ENCODE measurements at places on chromosomes 6 and 20.

DNA sequence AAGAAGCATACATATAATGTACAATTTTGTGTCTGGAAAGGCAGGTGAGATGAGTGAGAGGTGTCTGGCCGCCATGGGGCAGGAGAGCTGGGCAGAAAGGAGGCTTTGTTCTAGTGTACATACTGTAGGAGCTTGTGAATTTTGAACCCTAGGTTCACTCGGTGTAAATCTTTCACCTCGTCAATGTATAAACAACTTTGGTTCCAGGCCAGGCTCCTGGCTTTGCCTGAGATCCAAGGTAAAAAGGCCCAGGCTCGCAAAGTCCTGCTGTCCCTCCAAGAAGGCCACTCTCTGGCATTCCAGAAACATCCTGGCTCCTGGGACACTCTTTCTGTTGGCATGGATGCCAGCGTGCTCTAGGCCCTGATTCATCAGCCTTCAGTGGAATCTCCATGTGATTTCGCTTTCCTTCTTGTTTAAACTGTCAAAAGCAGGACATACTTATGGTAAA lies 7.1 kb upstream of the SLC22A7 start:
- no peak for ATAC-seq

GRCh38 chr6:52491203-52492069 lies 71.3 kb downstream of the EFHC1 start:
- ATAC-seq, result no peak

DNA sequence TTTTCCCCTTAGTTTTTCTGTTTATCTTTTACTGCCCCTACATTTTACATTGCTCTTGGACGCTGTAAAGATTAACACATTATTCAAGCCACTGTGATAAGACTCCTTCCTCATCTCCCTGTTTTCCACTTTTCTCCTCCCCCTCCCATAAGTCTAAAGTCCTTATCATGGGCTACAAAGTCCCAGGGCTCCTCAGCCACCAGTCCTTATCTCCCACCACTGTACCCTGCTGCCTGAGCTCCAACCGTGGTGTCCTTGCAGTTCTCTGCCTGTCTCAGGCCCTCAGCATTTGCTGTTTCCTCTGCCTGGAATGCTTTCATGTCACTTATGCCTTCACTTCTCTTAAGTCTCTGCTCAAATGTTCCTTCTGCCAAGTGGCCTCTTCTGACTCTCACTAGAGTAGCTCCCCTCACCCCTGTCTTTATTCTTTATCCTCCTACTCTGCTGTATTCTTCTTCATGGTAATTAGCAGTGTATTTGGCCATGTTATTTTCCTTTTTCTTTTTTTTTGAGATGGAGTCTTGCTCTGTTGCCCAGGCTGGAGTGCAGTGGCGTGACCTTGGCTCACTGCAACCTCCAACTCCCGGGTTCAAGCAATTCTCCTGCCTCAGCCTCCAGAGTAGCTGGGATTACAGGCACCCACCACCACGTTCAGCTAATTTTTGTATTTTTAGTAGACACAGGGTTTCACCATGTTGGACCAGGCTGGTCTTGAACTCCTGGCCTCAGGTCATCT lies 10.8 kb upstream of the LATS1 start:
- ATAC-seq, result no peak

- ATAC-seq, result peak; percentile 28
These were observed 1.3 kb upstream of the FNDC11 start for GRCh38 chr20:63552481-63553249.

DNA sequence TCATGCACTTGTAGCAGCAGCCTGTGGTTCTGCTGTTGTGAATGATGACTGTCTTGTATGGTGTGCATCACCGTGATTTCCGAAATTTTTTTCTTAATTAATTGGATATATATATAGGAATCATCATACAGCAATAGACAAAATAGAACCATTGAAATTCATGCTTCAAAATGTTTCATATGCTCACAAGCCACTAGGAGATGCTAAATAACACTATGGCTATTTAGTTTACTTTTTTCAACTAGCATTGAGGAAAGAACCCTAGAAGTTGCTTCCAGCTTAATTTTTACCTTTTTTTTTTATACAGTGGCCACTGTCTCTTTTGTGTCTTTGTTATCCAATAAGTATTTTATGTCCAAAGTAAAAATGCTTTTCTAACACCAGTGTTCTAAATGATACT lies 485.4 kb downstream of the CDKAL1 start:
- ATAC-seq, result no peak

DNA sequence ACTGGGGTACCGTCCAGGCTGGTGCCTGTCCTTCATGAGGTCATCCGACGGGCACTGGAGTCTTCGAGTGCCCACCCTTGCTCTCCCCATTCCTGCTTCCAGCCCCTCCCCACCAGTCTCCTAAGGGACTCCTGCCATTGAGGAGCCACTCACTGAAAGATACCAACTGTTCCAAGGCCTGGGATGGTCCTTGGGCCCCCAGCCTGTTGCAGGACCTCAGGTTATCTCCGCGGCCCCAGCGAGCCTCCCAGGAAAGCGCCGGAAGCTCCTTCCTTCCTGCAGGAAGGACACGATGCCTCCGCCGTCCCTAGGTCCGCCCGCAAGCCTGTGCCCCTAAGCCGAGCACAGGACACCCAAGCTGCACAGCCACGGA lies 1.2 kb downstream of the NKAIN4 start:
- ATAC-seq, result no peak

DNA sequence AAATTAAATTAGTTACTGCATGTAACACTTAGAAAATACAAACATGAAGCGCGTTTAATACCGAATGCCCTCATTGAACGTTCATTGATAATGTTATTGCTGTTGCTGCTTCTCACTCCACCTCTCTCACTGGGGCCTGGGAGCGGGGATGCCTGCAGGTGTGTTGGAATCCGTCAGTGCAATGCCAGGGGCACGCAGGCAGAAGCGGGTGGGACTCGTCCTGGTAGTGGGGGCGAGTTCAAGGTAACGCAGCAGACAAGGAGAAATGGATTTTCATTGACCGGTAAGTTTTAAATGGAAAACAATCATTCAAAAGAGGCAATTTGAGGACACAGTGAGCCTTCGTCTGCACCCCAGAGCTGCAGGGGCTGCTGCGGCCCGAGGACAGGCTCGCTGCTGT lies 71.2 kb upstream of the AFDN start:
- ATAC-seq, result no peak

DNA sequence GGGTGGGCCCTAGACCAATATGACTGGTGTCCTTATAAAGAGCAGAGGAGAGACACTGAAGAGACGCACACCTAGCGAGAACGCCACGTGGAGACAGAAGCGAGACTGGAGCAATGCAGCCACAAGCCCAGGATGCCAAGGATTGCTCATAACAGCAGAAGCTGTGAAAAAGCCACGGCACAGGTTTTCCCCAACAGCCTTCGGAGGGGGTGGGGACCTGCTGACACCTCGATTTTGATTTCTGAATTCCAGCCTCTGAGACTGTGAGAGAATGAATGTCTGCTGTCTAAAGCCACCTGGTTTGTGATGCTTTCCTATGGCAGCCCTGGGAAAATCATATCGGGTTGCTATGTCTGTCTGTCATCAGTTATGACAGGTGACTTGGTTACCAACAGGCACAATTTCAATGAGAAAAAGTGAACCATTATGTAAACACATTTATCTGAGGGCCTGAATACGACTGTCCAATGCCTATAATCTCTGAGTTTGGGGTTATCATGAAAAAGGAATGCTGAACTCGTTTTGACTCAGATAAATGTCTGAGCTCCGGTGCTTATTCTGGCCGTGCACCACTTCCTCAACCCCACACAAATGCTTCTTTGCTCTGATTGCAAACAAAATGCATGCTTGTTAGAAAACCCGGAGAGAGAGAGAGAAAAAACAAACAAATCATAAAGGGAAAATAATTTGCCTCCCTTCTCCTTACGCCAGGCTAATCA lies 769.7 kb downstream of the PTPRT start:
- no peak for ATAC-seq

GRCh38 chr6:157164972-157165371 lies 158.3 kb downstream of the TMEM242 start:
- ATAC-seq, result no peak

- ATAC-seq, result no peak
These were observed 34.5 kb downstream of the TPBG start for GRCh38 chr6:82397962-82398692.

- no peak for ATAC-seq
These were observed 32.3 kb downstream of the ELOVL2 start for GRCh38 chr6:11011787-11012234.

DNA sequence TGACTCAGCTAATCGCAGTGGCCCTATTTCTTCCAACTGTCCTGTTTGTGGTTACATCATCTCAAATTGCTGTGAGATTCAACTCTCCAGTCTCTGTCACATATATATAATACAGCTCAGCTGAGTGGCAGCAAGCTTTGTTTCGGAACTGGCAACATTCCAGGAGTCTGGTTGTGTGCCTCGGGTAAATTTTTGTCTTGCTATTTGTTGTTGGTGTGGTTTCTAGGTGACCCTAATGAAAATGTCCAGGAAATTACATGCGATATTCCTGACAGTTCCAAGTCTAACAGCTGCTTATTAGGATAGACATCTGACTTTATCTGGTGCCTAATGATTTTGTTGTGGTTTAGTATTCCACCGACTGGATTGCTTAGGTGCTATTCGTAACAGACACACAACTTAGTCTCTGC lies 581.8 kb downstream of the CD109 start:
- no peak for ATAC-seq

DNA sequence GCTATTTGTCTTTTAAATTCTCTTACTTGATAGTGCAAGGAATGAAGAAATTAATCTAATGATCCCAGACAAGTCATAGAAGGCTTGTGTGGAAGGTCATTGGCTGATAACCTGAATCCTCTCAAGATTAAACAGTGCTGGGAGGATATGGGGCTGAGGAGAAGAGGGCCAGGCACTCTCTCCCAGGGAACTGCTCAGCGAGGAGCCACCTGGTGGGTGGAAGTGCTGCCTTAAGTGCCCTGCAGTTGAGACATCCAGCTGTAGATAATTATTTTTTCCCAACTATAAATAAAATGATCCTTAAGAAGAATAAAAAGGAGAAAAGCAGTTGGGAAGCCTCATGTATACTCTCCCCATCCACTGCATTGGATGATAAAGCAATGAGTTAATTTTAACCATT lies 47.9 kb downstream of the BTBD3 start:
- no peak for ATAC-seq

DNA sequence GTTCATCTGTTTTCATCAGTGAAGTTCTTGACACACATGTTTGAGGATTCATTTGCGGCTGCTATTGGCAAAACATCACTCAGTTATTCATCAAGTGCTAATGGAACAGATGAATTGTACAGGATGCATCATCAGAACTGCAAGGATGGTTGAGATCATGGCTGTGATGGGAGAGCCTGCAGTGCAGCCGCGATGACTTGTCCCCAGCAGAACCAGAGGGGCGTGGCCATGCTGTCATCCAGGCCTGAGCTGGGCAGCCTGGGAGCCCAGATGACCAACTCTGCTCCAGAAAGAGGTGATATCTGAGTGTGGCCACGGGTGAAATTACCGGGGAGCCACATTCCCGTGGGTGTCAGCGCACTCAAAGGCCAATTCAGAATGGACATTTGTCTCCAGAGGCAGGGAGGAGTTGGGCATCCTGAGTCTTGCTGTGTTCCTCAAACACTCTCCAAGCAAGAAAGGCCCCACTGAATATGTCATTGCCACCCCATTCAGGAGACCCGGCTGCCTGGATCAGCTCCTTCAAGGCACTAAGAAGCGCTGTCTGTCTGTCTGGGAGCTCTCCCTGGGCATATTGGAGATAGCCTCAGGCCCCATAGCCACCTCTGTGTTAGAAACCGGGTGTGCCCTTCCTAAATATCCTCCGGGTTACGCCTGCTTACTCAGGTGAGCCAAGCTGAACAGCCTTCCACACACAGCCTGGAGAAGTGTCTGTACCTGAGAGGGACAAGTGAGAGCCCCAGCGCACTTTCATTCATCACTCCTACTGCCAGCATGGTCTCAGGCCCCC lies 66.7 kb downstream of the SYNDIG1 start:
- no peak for ATAC-seq

- ATAC-seq, result no peak
These were observed 50.4 kb upstream of the APCDD1L start for GRCh38 chr20:58565461-58566175.

DNA sequence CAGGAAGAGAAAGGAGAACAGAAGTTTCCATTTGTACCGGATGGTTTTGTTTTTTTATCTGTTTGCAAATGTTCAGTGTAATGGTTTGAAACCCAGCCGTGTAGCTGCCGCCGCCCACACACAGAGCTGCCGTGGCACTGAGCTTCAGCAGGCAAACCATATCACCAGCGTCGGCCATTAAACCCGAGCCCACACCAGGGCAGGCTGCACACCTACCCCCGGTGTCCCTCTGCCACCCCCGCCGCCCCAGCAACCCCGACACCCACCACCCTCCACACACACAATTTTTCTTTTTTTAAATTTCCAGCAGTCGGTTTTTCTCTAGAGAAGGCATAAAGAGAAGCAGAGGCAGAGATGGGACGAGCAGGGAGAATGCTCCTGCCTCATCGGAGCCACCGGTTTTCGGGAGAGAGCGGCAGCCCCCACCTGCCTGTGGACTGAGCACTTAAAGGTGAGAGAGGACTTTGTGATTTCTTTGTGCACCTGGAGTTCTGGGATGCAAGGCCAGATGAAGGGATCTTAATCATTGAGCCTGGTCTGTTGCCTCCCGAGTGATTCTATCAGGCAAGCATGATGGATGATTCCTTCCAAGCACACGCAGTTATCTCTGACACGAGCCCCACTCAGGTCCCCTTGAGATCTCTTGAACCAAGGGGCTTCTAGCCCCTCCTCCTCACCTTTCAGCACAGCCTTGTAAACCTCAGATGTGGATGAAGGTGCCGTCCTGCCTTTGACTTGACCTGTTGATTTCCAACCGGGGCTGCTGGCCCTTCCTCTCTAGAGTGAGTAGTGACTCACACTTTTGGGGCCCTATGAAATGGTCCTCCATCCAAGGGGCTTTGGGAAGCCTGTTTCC lies 17.5 kb upstream of the ZNF831 start:
- ATAC-seq, result peak; percentile 57

GRCh38 chr6:169933251-169933821 lies 181.9 kb downstream of the ERMARD start:
- ATAC-seq, result no peak

- ATAC-seq, result no peak
These were observed 21.5 kb downstream of the PKIB start for GRCh38 chr6:122631571-122632249.

DNA sequence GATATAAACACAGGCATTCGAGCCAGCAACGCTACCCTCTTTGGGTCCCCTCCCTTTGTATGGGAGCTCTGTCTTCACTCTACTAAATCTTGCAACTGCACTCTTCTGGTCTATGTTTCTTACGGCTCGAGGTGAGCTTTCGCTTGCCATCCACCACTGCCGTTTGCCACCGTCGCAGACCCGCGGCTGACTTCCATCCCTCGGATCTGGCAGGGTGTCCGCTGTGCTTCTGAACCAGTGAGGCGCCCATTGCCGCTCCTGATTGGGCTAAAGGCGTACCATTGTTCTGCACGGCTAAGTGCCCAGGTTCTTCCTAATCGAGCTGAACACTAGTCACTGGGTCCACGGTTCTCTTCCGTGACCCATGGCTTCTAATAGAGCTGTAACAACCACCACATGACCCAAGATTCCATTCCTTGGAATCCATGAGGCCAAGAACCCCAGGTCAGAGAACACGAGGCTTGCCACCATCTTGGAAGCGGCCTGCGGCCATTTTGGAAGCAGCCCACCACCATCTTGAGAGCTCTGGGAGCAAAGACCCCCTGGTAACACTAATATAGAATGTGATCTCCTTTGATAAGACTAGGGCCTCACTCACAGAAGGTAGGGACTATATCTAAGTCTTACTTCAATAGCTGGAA lies 973 bp downstream of the UBD start:
- ATAC-seq, result no peak

- ATAC-seq, result no peak
These were observed 214.9 kb upstream of the KCNG1 start for GRCh38 chr20:51237791-51238190.

Measured in activated T-helper 17 cell treated with anti-CD3 and anti-CD28 coated beads, Interleukin-2, amount 50 U/mL, for 72 hours (primary cell).